ENCODE measurements at places on chromosomes 12 and 14. TPM values are rescaled to one million over a fixed set of nuclear protein-coding genes. Genes with fewer than 3 reads are reported as not detected.

DNA sequence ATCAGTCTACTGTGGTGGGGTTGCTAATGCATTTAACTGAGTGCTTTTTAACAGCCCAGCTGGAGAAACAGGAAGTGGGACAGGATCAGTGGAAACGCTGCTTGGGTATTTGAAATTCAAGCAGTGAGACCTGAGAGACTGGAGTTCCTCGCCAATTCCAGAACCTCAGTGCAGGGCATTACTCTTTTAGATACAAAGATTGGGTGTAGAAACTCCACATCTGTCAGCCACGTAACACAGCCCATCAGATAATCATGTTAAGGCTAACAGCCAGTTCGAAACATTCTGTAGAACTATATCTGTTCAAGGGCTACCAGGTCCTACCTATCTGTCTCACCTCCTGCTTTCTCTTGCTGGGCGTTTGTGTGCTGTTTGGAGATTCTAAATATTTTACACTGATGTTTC lies 45.5 kb downstream of the RAD52 start:
- no peaks in the 10 kb centered on the region for H3K27me3 ChIP-seq
- H3K4me1 ChIP-seq, result no peaks in the 10 kb centered on the region
- H3K36me3 ChIP-seq, result peaks cover 100% of the 10 kb centered on the region
- H3K27ac ChIP-seq, result no peak overlapping the region
- H3K4me3 ChIP-seq, result no peak overlapping the region

Gene ADAM21
- not detected for total RNA-seq

GRCh38 chr14:58794993-58795762 lies 157.4 kb downstream of the DACT1 start:
- no peak overlapping the region for H3K27ac ChIP-seq
- no peak overlapping the region for H3K4me3 ChIP-seq
- H3K4me1 ChIP-seq, result no peaks in the 10 kb centered on the region
- H3K27me3 ChIP-seq, result no peaks in the 10 kb centered on the region
- no peak for DNase-seq

GRCh38 chr14:51147183-51147582 lies 52.3 kb upstream of the TRIM9 start:
- H3K27ac ChIP-seq, result no peak overlapping the region
- H3K4me3 ChIP-seq, result no peak overlapping the region
- no peak for DNase-seq
- no peaks in the 10 kb centered on the region for H3K27me3 ChIP-seq

- no peak overlapping the region for H3K4me3 ChIP-seq
- peaks cover 35% of the 10 kb centered on the region for H3K4me1 ChIP-seq
- H3K36me3 ChIP-seq, result no peaks in the 10 kb centered on the region
- H3K27me3 ChIP-seq, result no peaks in the 10 kb centered on the region
These were observed 15.2 kb upstream of the PLEKHG6 start for GRCh38 chr12:6295094-6295811.

- no peaks in the 10 kb centered on the region for H3K4me1 ChIP-seq
- no peak overlapping the region for H3K27ac ChIP-seq
- no peaks in the 10 kb centered on the region for H3K27me3 ChIP-seq
- H3K4me3 ChIP-seq, result no peak overlapping the region
- DNase-seq, result no peak
These were observed 159.0 kb upstream of the PZP start for GRCh38 chr12:9367201-9367600.

Gene SLC6A12
- not detected for total RNA-seq

DNA sequence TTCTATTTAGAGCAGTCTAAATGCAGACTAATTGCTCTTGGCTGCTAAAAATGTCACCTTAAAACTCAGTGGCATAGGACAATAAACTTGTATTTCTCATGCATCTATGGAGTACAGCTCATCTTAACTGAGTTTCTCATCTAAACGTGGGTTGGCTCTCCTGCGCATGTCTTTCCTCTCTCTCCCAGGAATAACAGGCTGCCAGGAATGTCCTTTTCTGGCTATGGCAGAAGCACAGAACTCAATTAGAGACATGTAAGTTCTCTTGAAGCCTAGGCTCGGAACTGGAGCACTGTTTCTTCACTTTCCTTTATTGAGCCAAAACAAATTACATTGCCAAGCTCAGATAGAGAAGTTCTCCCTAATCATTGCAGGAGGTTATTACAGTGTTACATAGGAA lies 722.3 kb upstream of the FLRT2 start:
- no peaks in the 10 kb centered on the region for H3K36me3 ChIP-seq
- no peaks in the 10 kb centered on the region for H3K27me3 ChIP-seq
- no peak overlapping the region for H3K27ac ChIP-seq
- peak; percentile 23 for DNase-seq
- no peaks in the 10 kb centered on the region for H3K4me1 ChIP-seq
- H3K4me3 ChIP-seq, result no peak overlapping the region

Gene LRRC43
- total RNA-seq, result 2.2 TPM

Gene COX8C
- not detected for total RNA-seq

Gene TMEM229B
- not detected for total RNA-seq

Measured in stomach (tissue), 19 donors.